Non-pigmented ciliary epithelial cell (primary cell): ENCODE measurements at places on chromosomes 7 and 10.
A peak's percentile ranks its signal among the peaks of the same experiment; 100 is the strongest.

- DNase-seq = no peak
These were observed at the start of gene AP3M1 for GRCh38 chr10:74150204-74150989. TSS of gene AP3M1 (minus strand) at chr10:74150828. CDS start at chr10:74138379, 12,449 bp downstream.

DNA sequence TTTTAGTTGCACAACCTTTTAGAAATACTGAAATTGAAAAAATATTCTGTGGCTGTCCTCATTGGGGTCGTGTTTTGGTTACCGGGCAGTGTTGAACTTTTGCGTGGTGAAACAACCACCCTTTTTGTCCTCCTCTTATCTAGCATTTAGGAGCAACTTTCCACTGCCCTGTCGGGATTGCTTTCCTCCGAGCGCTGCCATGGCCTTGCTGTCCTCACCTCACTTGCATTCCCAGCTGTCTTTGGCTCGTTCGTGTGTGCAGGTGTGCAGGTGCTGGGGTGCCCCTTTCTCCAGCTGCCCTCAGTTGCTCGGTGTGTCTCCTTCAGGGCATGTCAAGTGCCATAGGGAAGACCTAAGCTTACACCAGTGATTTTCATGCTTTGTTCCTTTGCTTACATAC lies 116.9 kb upstream of the GJD4 start:
- DNase-seq = no peak

DNA sequence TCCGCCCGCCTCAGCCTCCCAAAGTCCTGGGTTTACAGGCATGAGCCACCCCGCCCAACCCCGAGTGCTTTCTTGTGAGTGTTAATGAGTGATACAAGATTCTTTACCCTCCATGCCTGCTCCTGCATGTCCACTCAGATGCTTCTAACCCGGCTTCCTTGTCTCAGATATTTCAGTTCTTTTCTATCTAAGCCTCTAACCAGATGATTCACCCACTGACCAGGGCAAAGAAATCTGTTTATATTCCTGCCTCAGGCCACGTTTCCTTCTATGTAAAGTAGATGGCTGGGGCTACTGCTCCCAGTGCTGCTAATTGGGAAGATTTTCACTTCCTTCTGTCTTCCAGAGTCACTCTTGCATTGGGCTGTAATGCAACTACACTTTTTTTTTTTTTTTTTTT lies 395.1 kb upstream of the ANKRD30A start:
- DNase-seq = no peak

- DNase-seq = no peak
These were observed 74.2 kb upstream of the ZPBP start for GRCh38 chr7:50166997-50167965.

GRCh38 chr7:152711444-152711944 lies 35.6 kb upstream of the XRCC2 start:
- DNase-seq = no peak

DNA sequence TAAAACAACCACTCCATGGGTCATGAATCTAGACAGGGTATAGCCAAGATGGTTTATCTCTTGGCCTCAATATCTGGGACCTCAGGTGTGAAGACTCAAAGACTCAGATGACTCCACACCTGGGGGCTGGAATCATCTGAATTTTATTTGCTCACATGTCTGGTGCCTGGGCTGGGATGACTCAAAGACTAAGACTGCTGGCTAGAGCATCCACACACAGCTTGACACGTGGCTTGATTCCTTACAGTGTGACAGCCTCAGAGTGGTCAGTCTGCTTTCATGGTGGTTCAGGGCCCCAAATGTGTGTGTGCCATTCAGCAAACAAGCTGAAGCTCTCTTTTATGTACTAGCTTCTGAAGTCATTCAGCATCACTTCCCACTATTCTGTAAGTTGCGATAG lies 333.7 kb downstream of the RNLS start:
- DNase-seq = no peak

GRCh38 chr10:8338177-8338766 lies 283.8 kb downstream of the GATA3 start:
- DNase-seq = no peak

- no peak for DNase-seq
These were observed 192.0 kb upstream of the HABP2 start for GRCh38 chr10:113360870-113361269.

GRCh38 chr10:53836638-53837037 lies 964.4 kb downstream of the PCDH15 start:
- DNase-seq = no peak

GRCh38 chr10:13206546-13207443 lies 27.4 kb downstream of the UCMA start:
- DNase-seq = peak; percentile 5

DNA sequence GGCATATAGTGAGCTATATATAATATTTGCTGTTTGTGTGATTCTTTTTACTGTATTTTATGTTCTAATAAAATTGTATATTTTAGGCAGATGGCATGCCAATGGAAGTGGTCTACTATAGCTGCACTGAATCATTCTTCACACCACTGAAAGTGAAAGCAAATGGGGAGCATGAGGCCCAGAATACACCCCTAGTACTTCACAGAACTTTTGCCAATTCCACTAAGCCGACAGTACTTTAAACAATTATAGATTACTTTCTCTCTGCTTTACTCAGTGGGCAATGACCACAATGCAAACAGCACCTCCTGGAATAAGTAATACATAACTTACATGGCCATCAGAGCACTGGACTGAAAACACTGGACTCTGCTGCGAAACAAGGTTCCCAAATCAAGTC lies 70.2 kb downstream of the ANKRD26 start:
- DNase-seq = peak; percentile 4

DNA sequence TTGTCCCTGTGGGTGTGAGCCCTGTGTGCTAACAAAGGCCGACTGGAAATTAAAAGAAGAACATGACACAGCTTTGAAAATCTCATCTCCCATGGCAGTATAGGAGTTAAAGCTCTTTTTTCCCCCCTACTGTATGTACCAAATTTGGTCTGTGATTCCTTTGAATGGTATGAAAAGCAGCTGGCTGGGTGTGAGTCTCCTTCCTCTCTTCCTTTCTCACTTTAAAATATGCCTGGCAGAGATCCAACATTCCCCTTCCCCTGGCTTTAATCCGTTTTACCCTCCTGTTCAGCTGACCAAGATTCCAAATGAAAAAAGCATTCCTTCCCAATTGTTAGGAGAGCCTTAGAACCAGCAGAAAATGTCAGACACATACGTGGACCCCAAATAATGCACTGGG lies 225.0 kb upstream of the CELF2 start:
- DNase-seq = no peak

- no peak for DNase-seq
These were observed 94.0 kb downstream of the DNAJB9 start for GRCh38 chr7:108663701-108664100.

- DNase-seq = no peak
These were observed 81.3 kb downstream of the PDGFA start for GRCh38 chr7:438361-438760.

DNA sequence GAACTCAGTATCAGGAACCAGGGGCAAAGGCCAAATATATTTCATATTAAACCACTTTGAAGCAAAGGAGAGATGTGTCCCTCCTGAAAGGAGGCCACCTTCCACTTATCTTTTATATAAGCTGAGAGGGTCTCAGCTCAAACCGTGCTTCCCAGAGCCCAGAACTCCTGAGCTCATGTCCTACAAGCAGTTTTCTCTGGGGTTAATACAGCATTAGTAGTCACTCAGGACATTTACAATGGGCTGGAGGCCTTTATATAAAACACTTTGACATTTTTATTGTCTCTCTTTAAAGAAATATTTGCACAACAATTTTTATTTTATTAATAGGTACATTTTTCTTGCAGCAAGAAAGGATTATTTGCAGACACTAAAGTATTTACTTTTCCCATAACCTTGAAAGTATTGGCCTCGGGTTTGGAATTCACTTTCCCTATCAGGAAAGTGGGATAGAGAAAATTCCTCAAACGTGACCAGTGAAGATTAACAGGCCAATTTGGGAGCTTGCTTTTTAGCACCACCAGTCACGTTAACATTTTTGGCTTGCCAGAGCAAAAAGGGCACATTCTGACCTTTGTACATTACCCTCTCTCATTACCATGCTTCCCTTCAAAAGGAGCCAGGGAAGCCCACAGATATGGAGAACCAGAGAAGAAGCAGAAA lies 464.9 kb upstream of the NRP1 start:
- no peak for DNase-seq

- DNase-seq = no peak
These were observed 171.4 kb downstream of the ITGA8 start for GRCh38 chr10:15548331-15548730.

- DNase-seq = no peak
These were observed 486.7 kb upstream of the GALNT17 start for GRCh38 chr7:70645279-70645678.

GRCh38 chr10:99631496-99631895 lies 11.3 kb upstream of the SLC25A28 start:
- no peak for DNase-seq

- no peak for DNase-seq
These were observed 1.7 kb downstream of the TACR2 start for GRCh38 chr10:69415049-69415448.

DNA sequence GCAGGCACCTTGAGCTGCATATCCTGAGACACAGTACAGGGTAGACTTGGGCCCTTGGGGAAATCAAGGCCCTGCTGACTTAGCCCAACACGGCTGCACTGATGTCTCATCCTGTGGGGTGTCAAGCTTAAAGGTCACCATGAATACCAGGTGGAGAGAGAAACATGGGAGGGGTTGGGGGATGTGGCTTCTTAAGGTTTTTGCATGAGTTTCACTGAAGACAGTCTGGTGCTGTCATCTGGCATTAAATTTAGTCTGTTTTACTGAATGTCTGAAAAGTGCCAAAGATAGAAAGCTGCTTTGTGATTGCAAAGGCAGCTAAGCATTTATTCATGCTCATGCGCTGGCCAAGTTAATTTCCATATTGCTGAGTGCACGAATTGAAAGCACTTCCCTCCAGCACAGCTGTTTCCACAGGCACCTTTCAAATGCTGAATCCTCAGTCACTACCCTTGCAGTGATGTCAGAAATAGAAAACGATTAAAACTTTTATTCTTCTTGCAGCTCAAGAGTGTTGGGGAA lies 102.1 kb downstream of the OSBPL3 start:
- DNase-seq = no peak

- no peak for DNase-seq
These were observed 191.9 kb downstream of the PTN start for GRCh38 chr7:137151690-137152052.

- no peak for DNase-seq
These were observed 52.3 kb upstream of the KIAA1217 start for GRCh38 chr10:24156686-24157085.

- DNase-seq = no peak
These were observed 295.4 kb upstream of the FZD1 start for GRCh38 chr7:90968871-90969270.

- DNase-seq = no peak
These were observed 805.7 kb upstream of the GHITM start for GRCh38 chr10:83333566-83333965.

- DNase-seq = no peak
These were observed 1.9 kb downstream of the VGF start for GRCh38 chr7:101163279-101164070.

DNA sequence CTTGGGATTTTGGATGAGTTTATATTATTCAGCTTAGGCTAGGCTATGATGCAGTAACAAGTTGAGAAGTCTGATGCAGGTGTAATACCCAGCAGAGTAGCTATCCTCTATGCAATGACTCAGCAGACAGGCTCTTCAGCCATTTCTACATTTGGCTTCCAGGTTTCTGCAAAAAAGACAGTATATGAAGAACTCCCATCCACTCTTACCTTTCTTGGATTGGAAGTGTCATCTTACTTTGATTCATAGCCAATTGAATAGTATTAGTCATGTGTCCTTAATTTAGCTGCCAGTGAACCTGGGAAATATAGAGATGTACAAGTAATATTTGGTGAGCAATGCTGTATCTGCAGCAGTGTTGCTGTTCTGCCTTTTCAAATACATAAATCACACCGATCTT lies 127.8 kb upstream of the NPSR1 start:
- no peak for DNase-seq

DNA sequence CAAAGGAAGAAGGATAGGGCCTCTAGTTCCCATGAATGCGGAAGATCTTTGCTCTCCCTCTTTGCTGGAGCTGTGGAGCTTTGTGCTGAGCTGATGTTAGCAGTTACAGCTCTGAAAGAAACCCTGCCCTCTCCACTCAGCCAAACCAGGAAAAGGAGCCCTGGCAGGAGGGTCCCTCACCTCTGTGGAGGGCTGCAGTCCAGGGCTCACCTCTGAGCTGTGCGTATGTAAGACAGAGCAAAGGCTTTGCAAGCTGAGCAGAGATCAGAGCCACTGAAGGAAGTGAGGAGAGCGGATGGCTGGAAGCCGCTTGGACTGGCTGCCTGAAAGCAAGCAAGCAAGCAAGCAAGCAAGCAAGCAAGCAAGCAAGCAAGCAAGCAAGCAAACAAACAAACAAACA lies 84.7 kb downstream of the RAMP3 start:
- no peak for DNase-seq

DNA sequence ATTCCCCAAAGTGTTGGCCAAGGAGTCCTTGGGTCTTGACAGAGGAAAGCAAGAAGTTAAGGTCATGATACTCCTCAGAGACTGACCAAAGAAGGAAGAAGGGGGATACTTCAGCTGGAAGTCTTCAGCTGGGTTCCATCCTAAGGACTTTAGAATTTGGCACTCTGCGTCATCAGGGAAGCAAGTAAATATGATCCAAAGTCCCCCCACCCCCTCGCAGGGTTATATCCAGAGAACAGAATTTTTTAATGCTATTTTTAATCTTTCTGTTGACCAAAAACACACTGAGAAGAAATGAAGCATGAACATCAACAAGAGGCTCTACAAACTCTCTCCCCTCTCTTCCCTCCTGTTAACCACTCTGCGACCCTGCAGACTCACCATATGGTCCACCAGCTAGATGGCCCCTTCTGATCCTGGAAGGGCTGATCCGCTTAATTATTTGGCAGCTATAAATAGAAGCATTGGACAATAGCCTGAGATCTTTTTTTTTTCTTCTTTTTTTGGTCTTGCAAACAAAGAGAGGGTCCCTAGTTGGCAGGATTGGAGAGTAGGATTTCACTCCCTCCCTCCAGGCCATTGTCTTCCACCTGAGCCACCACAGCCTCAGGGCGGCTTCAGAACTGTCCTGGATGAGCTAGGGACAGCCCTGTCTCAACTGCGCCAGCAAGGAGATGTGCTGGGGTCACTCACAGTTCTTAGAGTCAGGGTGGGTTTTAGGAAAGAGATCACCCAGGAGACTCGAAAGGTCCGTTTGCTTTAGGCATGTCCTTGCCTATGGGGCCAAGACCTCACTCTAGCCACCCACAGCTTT lies 196.0 kb downstream of the KCNMA1 start:
- no peak for DNase-seq

GRCh38 chr7:75867390-75867717 lies 11.5 kb upstream of the RHBDD2 start:
- no peak for DNase-seq

GRCh38 chr7:22723181-22723601 lies 3.8 kb upstream of the IL6 start:
- DNase-seq = no peak
